ENCODE measurements at places on chromosomes 16 and 17. TPM values are rescaled to one million over a fixed set of nuclear protein-coding genes. Genes with fewer than 3 reads are reported as not detected.

KRT35 gene
- total RNA-seq, result not detected

TOX3 gene
- total RNA-seq, result 3.7 TPM

CSHL1 gene
- total RNA-seq, result not detected

KIF18B gene
- 0.32 TPM for total RNA-seq

KCNAB3 gene
- total RNA-seq, result 5.9 TPM

ZNF276 gene
- total RNA-seq, result 35.8 TPM

- peak; percentile 33 for DNase-seq
- no peaks in the 10 kb centered on the region for H3K36me3 ChIP-seq
- H3K27me3 ChIP-seq, result no peaks in the 10 kb centered on the region
- no peak overlapping the region for H3K27ac ChIP-seq
- H3K4me1 ChIP-seq, result no peaks in the 10 kb centered on the region
Measured at GRCh38 chr17:77579682-77580081, 378.8 kb upstream of the TNRC6C start.

GRCh38 chr17:72385475-72385874, 264.7 kb downstream of the SOX9 start:
- no peak overlapping the region for H3K27ac ChIP-seq
- no peaks in the 10 kb centered on the region for H3K27me3 ChIP-seq
- no peaks in the 10 kb centered on the region for H3K36me3 ChIP-seq
- H3K4me3 ChIP-seq, result no peak overlapping the region
- H3K4me1 ChIP-seq, result no peaks in the 10 kb centered on the region

- peaks cover 27% of the 10 kb centered on the region for H3K36me3 ChIP-seq
- peak; percentile 34 for DNase-seq
- no peaks in the 10 kb centered on the region for H3K27me3 ChIP-seq
- peaks cover 5% of the 10 kb centered on the region for H3K4me1 ChIP-seq
Measured at GRCh38 chr17:28755486-28755885, 11.7 kb downstream of the TRAF4 start.

DNA sequence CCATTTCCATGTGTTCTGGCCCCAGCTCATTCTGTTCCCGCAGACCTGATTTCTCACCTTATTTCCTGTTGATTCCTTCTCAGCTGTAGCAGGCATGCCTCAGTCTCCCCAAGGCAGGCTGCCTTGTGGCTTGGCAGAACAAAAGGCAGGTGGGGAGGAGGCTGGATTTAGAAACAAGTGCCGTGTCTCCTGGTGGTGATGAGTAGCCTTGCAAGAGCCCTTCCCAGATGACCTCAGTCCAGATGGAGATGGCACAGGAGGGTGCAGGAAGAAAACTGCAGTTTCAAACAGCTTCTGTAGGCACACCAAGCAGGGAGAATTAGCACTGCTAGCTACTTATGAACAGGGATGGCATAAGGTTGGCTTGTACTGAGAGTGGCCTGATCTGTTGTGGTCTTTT, 64.6 kb downstream of the ARHGAP44 start:
- H3K4me3 ChIP-seq, result no peak overlapping the region
- H3K27ac ChIP-seq, result no peak overlapping the region
- no peak for DNase-seq
- peaks cover 4% of the 10 kb centered on the region for H3K4me1 ChIP-seq
- no peaks in the 10 kb centered on the region for H3K36me3 ChIP-seq

- no peak overlapping the region for H3K27ac ChIP-seq
- H3K4me1 ChIP-seq, result peaks cover 20% of the 10 kb centered on the region
- DNase-seq, result no peak
- H3K27me3 ChIP-seq, result no peaks in the 10 kb centered on the region
- no peak overlapping the region for H3K4me3 ChIP-seq
Measured at GRCh38 chr17:44205962-44206824, 6.5 kb upstream of the ATXN7L3 start.

- H3K36me3 ChIP-seq, result no peaks in the 10 kb centered on the region
- H3K27ac ChIP-seq, result no peak overlapping the region
- no peak overlapping the region for H3K4me3 ChIP-seq
- H3K27me3 ChIP-seq, result no peaks in the 10 kb centered on the region
- DNase-seq, result no peak
Measured at GRCh38 chr16:78504401-78504851, 405.0 kb downstream of the WWOX start.

GRCh38 chr17:3735515-3735914, 11.8 kb downstream of the HASPIN start:
- no peaks in the 10 kb centered on the region for H3K36me3 ChIP-seq
- H3K27me3 ChIP-seq, result no peaks in the 10 kb centered on the region
- no peak overlapping the region for H3K27ac ChIP-seq
- DNase-seq, result no peak
- no peak overlapping the region for H3K4me3 ChIP-seq
- H3K4me1 ChIP-seq, result peaks cover 11% of the 10 kb centered on the region

DNA sequence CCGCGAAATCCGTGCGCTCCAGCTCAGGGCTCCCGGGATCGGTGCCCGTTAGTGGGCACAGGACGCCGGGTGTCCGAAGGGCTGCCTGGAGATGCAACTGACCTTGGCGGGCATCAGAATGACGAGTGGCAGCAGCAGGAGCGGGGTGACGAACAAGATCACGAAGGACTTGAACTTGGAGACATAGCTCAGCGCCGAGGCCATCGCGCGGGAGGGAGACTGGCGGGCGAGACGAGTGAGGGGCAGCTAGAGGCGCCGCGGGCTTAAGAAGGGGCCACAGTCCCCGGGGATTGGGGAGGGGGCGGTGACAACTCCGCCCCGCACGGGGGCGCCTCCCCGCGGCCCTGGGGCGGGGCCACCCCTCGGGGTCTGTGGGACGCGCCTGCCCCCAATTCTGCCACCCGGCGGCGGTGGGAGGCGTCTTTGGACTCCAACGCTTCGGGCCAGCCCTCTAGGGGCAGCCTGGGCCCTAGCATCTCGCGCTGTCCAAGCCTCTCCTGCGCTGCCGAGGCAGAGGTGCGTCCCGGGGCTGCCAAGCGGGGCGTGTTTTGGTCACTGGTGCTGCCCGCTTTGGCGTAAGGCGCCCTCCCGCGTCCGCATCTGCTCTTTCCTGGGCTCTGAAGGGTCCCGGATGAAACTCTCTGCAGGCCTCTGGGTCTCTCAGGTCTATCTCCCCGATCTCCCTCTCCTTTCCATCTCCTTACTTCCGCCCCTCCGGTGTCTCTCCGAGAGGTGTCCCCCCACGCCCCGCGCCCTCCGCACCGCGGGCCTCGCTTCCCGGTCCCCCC, at the start of gene SLC13A5:
Gene SLC13A5, minus strand, starts transcription at position 240 of the 788 bp plus-strand sequence. Its CDS starts 36 bp downstream, at position 204.
- peaks cover 11% of the 10 kb centered on the region for H3K4me1 ChIP-seq
- H3K4me3 ChIP-seq, result peak within 1 kb of the TSS; percentile 16
- DNase-seq, result no peak
- H3K27ac ChIP-seq, result no peak within 1 kb of the TSS
- H3K27me3 ChIP-seq, result peaks cover 47% of the 10 kb centered on the region

DNA sequence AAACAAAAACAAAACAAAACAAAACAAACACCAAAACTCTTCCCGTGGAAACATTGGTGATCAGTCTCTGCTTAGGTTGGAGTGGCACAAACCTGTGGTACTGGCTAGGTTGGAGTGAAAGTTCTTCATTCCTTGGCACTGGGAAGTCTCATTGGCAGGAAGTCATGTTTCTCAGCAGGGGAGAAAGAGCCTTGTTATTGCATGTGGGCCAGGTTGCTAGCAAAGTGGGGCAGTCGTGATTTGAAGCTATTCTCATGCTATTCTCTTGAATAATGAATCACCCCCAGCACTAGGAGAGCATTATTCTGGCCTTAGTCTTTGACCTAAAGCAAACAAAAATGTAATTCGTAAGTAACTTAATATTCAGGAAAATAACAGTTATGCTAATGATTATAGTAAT, 24.3 kb upstream of the B4GALNT2 start:
- H3K36me3 ChIP-seq, result no peaks in the 10 kb centered on the region
- H3K27ac ChIP-seq, result no peak overlapping the region
- peaks cover 2% of the 10 kb centered on the region for H3K4me1 ChIP-seq
- H3K4me3 ChIP-seq, result no peak overlapping the region

GRCh38 chr17:70073799-70074198, 1.2 kb upstream of the KCNJ16 start:
- no peak overlapping the region for H3K27ac ChIP-seq
- H3K36me3 ChIP-seq, result no peaks in the 10 kb centered on the region
- no peaks in the 10 kb centered on the region for H3K27me3 ChIP-seq
- H3K4me1 ChIP-seq, result no peaks in the 10 kb centered on the region
- DNase-seq, result no peak

- no peaks in the 10 kb centered on the region for H3K4me1 ChIP-seq
- no peaks in the 10 kb centered on the region for H3K36me3 ChIP-seq
- H3K27ac ChIP-seq, result no peak overlapping the region
- peak; percentile 43 for DNase-seq
- peaks cover 27% of the 10 kb centered on the region for H3K27me3 ChIP-seq
Measured at GRCh38 chr17:58267347-58268324, 13.1 kb downstream of the MPO start.

Data from upper lobe of right lung (tissue), 1 donor.